ENCODE measurements at places on chromosomes 7 and 10. TPM values are rescaled to one million over a fixed set of nuclear protein-coding genes. Genes with fewer than 3 reads are reported as not detected.

Gene DDIT4
- total RNA-seq = 524 TPM

Gene PON1
- 0.51 TPM for total RNA-seq

Gene FXYD4
- not detected for total RNA-seq

Gene SH3PXD2A
- 82.9 TPM for total RNA-seq

Gene TMEM60
- total RNA-seq = 15.7 TPM

Gene SLC13A1
- total RNA-seq = not detected

Gene ZPBP
- total RNA-seq = 1.8 TPM

Gene NRP1
- 91.4 TPM for total RNA-seq

Gene AGAP3
- total RNA-seq = 60.0 TPM

Gene GIMAP8
- 2.9 TPM for total RNA-seq

Gene CALCR
- 0.10 TPM for total RNA-seq

Gene FKBP14
- total RNA-seq = 17.5 TPM

Gene ZNF365
- 0.26 TPM for total RNA-seq

Gene LRIT1
- not detected for total RNA-seq

Gene MYOZ1
- 1.8 TPM for total RNA-seq

Gene GTPBP4
- 24.1 TPM for total RNA-seq

Gene PIK3CG
- total RNA-seq = 2.2 TPM

- H3K27ac ChIP-seq = no peak overlapping the region
- no peak for DNase-seq
- H3K4me1 ChIP-seq = no peaks in the 10 kb centered on the region
- no peaks in the 10 kb centered on the region for H3K36me3 ChIP-seq
- H3K4me3 ChIP-seq = no peak overlapping the region
Observed at GRCh38 chr10:380313-380940, 245.2 kb downstream of the ZMYND11 start.

DNA sequence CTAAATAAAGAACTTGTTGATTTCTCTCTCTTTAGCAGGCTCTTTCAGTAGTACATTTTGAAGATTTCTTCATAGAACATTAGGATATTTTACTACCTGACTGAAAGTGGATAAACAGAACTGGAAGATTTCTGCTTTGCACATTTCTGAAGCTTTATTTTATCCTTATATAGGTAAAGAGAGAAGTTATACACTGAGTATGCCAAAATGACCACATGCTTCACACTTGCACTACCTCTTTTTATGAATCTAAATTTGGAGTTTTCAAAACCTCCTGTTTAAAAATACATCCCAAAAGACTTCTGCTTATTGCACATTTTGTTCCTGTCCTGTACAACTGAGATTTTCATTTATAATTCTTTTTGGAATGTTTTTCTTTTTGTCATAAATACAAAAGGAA, 197.4 kb upstream of the PRPS1L1 start:
- H3K4me3 ChIP-seq = no peak overlapping the region
- H3K27ac ChIP-seq = no peak overlapping the region
- no peaks in the 10 kb centered on the region for H3K36me3 ChIP-seq
- no peaks in the 10 kb centered on the region for H3K4me1 ChIP-seq

DNA sequence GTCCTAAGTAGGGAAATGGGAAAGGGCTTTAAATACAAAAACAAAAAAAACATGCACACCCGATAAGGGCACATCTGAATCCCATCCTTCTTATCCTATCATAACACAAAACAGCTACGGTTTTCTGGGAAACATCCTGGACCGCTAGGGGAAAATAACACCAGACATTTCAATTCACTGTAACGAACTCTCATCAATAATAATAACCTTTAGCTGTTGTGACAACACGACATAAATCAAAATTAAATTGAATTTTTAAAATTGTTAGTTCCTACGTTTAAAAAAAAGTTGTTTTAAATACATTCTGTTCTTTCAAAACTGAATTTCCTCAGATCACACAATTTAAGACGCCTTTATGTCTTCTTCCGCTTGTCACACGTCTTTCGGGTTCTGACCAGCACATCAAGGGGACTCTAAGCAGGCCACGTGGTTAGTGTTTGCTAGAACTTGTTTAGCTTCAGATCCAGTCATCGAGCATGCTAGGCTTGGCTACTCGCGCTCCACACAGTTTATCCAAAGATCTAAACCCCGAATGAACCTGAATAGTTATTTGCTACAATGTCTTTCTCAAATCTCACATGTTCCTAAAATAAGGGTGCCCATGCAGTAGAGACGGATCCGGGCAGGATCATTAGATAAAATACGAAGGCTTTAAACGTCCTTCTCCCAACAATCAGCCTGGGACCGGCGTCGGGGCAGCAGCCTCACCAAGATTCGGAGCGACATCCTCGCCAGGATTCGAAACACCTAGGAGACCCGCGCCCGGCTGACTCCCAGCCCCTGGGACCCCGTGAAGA, 839 bp downstream of the IKZF5 start:
- H3K36me3 ChIP-seq = no peaks in the 10 kb centered on the region
- peak overlapping the region; percentile 98 for H3K4me3 ChIP-seq
- peak overlapping the region; percentile 77 for H3K27ac ChIP-seq
- peak; percentile 28 for DNase-seq

GRCh38 chr10:86942441-86943315, 14.7 kb downstream of the MMRN2 start:
- peak; percentile 46 for DNase-seq
- no peaks in the 10 kb centered on the region for H3K27me3 ChIP-seq
- no peaks in the 10 kb centered on the region for H3K36me3 ChIP-seq
- no peak overlapping the region for H3K4me3 ChIP-seq

- H3K4me1 ChIP-seq = no peaks in the 10 kb centered on the region
- DNase-seq = no peak
- H3K27me3 ChIP-seq = no peaks in the 10 kb centered on the region
- no peak overlapping the region for H3K27ac ChIP-seq
- H3K4me3 ChIP-seq = no peak overlapping the region
Observed at GRCh38 chr7:155219947-155220769, 77.5 kb upstream of the INSIG1 start.

- no peak for DNase-seq
- H3K36me3 ChIP-seq = no peaks in the 10 kb centered on the region
- H3K4me3 ChIP-seq = no peak overlapping the region
Observed at GRCh38 chr7:84102213-84102612, 92.4 kb downstream of the SEMA3A start.

DNA sequence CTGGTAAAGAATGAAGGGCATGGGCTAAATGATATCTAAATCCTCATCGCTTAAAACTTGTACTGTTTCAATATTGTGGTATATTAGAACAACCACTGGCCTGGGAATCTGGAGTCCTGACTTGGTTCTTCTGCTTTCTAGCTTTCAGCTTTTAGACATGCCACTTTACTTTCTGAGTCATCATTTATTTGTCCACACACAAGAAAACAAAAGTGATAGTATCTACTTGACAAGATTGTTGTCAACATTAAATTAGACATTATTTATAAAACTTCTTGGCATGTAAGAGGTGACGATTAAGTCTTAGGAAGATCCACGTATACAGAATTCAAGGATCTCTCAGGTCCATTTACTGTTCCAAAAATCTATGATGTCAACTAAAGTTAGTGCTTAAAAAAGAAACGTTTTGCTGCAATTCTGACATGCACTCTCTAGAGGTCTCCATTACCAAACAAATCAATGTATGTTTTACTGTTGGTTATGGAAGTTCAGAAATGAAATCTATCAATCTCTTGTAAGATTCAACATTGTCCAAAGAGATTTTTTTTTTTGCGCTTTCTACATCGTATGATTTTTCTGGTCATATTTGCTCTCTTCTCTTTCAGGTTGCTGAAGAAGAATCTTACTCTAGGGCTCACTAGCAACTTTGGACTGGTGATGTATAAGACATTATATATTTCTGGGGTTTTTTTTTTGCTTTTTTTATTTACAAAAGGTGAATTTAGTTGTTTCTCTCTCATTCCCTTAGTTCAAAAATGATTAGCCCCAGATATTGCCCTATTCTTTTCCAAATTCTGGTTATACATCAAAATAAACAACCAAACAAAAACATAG, 53.6 kb upstream of the DYNC1I1 start:
- no peaks in the 10 kb centered on the region for H3K4me1 ChIP-seq
- no peak for DNase-seq
- H3K27ac ChIP-seq = no peak overlapping the region

- no peak for DNase-seq
- no peaks in the 10 kb centered on the region for H3K36me3 ChIP-seq
- H3K4me1 ChIP-seq = no peaks in the 10 kb centered on the region
- no peak overlapping the region for H3K27ac ChIP-seq
- no peaks in the 10 kb centered on the region for H3K27me3 ChIP-seq
Observed at GRCh38 chr10:96973809-96974747, 142.0 kb downstream of the LCOR start.

DNA sequence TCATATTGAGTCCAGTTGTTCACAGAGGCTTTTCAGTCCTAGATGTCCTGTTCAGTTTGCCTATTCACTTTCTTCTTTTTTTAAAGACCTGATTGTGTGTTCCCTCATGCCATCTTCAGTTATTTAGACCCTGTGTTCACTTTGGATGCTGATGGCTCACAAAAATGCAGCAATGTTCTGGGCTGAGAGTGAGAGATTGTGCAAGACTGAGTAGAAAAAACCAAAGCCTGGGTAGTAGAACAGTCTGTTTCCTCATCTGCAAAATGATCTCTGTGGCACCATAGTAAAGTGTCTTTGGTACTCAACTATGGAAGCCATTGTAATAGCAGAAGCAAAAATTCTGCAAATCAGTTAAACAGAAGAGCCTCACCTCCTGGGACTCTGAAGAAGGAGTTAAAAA, 43.2 kb downstream of the AKR1B1 start:
- no peak for DNase-seq
- no peak overlapping the region for H3K27ac ChIP-seq
- H3K4me1 ChIP-seq = no peaks in the 10 kb centered on the region
- H3K4me3 ChIP-seq = no peak overlapping the region
- no peaks in the 10 kb centered on the region for H3K27me3 ChIP-seq

GRCh38 chr7:136878878-136879277, 10.4 kb downstream of the CHRM2 start:
- H3K4me3 ChIP-seq = no peak overlapping the region
- no peak overlapping the region for H3K27ac ChIP-seq
- no peaks in the 10 kb centered on the region for H3K27me3 ChIP-seq
- no peaks in the 10 kb centered on the region for H3K36me3 ChIP-seq
- no peaks in the 10 kb centered on the region for H3K4me1 ChIP-seq
- DNase-seq = no peak

GRCh38 chr7:44595934-44596635, 10.3 kb upstream of the OGDH start:
- no peaks in the 10 kb centered on the region for H3K27me3 ChIP-seq
- no peak overlapping the region for H3K27ac ChIP-seq
- no peak for DNase-seq
- H3K36me3 ChIP-seq = no peaks in the 10 kb centered on the region

GRCh38 chr10:130411496-130412085, 275.4 kb downstream of the GLRX3 start:
- no peak overlapping the region for H3K4me3 ChIP-seq
- H3K36me3 ChIP-seq = no peaks in the 10 kb centered on the region
- no peak overlapping the region for H3K27ac ChIP-seq
- H3K4me1 ChIP-seq = no peaks in the 10 kb centered on the region

GRCh38 chr7:38179776-38180226, 1.8 kb downstream of the STARD3NL start:
- no peaks in the 10 kb centered on the region for H3K36me3 ChIP-seq
- H3K4me3 ChIP-seq = no peak overlapping the region
- peaks cover 6% of the 10 kb centered on the region for H3K4me1 ChIP-seq
- no peaks in the 10 kb centered on the region for H3K27me3 ChIP-seq
- H3K27ac ChIP-seq = peak overlapping the region; percentile 83

DNA sequence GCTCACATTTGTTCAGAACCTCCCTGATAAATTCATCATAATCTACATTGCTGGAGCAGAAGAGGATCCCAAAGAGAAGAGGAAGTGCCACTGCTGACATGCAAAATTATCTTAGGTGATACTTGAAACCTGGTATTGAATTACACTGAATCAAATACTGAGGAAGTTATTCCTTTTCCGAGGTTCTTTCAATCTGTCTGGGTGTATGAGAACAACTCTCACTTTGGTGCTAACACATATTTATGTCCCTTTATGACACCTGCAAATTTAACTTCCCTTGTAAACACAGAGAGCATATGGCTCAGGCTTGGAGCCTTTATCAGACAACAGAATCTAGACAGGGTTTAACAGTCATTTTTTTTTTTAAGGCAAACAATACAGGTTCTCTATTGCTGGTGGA, 131.4 kb downstream of the SRPK2 start:
- H3K27ac ChIP-seq = no peak overlapping the region
- no peaks in the 10 kb centered on the region for H3K36me3 ChIP-seq
- no peak overlapping the region for H3K4me3 ChIP-seq
- H3K4me1 ChIP-seq = peaks cover 3% of the 10 kb centered on the region
- H3K27me3 ChIP-seq = no peaks in the 10 kb centered on the region
- no peak for DNase-seq

DNA sequence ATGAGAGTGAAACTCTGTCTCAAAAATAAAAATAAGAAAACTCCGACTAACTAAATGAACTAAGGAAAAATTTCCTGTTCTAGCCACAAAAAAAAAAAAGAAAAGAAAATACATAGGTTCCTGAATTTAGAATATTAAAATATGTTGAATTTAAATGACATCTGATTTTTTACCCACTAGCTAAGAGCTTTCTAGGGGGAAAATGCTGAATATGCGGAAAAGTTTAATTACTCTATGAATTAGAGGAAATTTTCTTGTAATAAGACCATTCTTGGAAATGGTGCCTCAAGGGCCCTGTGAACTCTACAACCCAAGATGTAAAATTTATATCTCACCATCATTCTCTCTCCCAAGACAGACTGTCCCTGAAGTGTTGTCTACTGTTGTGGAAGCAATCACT, 165.0 kb upstream of the CALN1 start:
- DNase-seq = no peak
- no peak overlapping the region for H3K27ac ChIP-seq
- no peaks in the 10 kb centered on the region for H3K4me1 ChIP-seq
- H3K36me3 ChIP-seq = no peaks in the 10 kb centered on the region

DNA sequence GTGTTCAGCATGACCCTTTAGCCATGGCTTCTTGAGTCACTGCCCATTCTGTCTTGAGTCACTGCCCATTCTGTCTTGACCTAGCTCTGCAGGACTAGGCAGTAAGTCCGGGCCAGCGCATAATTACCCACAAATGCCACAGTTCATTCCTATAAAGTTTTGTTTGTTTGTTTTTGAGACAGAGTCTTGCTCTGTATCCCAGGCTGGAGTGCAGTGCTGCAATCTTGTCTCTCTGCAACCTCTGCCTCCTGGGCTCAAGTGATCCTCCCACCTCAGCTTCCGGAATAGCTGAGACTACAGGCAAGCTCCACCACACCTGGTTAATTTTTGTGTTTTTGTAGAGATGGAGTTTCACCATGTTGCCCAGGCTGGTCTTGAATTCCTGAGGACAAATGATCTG, 32.7 kb upstream of the TARP start:
- no peak for DNase-seq
- H3K27me3 ChIP-seq = no peaks in the 10 kb centered on the region
- no peak overlapping the region for H3K4me3 ChIP-seq
- H3K4me1 ChIP-seq = peaks cover 1% of the 10 kb centered on the region

- H3K27ac ChIP-seq = peak overlapping the region; percentile 45
- H3K36me3 ChIP-seq = no peaks in the 10 kb centered on the region
- no peak for DNase-seq
- H3K27me3 ChIP-seq = no peaks in the 10 kb centered on the region
- no peak overlapping the region for H3K4me3 ChIP-seq
- H3K4me1 ChIP-seq = peaks cover 30% of the 10 kb centered on the region
Observed at GRCh38 chr10:114517368-114518250, 113.3 kb upstream of the AFAP1L2 start.

GRCh38 chr7:120538335-120538734, 265.4 kb downstream of the KCND2 start:
- no peak for DNase-seq
- no peak overlapping the region for H3K4me3 ChIP-seq
- H3K27ac ChIP-seq = no peak overlapping the region
- H3K4me1 ChIP-seq = no peaks in the 10 kb centered on the region
- H3K27me3 ChIP-seq = no peaks in the 10 kb centered on the region
- no peaks in the 10 kb centered on the region for H3K36me3 ChIP-seq
